Hematopoietic multipotent progenitor cell treated with erythropoietin and hydrocortisone succinate and interleukin-3 and kit ligand, for 15 days (in vitro differentiated cells): ENCODE measurements at places on chromosomes 16 and 17.

- DNase-seq = peak; percentile 74
These were observed 59.8 kb downstream of the NEUROD2 start for GRCh38 chr17:39547713-39548478.

DNA sequence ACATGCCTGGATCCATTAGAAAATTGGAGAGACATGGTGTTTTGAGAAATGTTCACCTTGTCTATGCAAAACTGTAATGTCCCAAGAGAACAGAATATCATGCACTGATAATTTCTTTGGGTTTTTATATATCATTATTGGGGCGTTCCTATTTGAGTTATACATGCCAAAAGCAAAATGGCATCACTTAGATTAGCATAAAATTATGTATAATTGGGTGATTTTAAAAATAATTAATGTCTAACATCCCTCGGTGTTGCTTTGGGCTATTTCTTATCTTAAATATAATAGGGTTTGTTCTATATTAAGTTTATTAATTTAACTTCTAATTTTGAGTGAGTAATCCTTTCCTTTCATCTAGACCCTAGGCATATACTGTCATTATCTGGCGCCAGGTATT, at the start of gene KRT28:
TSS of gene KRT28 (minus strand) at position 101 of the 400 bp plus-strand sequence. CDS start at position 35, 66 bp downstream.
- no peak for DNase-seq

DNA sequence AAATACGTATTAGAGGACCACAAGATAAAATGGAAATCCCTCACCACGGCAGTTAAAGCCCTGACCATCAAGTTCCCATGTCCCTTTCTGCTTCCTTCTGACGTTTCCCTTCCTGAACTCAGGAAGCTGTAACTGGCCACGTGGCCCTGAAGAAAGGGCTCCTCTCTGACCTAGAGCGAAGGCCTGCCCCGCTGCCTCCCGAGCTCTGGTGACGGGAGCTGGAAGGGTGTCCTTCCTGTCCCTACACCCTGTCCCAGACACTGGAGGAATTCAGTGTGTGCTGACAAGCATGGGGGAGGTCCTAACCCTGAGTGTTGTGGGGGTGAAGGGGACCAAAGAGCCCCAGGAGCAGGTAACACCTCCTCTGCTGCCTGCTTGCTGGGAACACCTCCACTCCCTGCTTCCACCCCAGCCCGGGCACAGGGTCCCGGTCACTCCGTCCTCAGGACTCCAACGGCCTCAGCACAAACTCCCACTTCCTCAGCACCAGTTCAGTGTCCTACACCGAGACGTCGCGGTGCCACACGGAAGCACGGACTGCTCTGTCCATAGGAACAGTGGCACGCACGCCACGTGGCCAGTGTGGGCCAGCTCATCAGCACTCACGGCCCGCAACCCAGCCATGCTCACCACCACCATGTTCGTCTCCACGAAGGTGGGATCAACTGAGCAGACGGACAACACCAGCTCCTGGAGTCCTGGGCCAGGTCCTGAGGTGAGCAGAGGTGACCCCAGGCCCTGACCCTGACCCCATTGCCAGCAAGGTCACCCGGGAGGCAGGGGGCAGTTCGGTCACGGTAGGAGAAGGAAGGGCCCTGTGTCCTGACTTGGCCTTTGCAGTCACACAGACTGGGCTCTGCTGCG, 16.9 kb downstream of the TMEM235 start:
- no peak for DNase-seq

DNA sequence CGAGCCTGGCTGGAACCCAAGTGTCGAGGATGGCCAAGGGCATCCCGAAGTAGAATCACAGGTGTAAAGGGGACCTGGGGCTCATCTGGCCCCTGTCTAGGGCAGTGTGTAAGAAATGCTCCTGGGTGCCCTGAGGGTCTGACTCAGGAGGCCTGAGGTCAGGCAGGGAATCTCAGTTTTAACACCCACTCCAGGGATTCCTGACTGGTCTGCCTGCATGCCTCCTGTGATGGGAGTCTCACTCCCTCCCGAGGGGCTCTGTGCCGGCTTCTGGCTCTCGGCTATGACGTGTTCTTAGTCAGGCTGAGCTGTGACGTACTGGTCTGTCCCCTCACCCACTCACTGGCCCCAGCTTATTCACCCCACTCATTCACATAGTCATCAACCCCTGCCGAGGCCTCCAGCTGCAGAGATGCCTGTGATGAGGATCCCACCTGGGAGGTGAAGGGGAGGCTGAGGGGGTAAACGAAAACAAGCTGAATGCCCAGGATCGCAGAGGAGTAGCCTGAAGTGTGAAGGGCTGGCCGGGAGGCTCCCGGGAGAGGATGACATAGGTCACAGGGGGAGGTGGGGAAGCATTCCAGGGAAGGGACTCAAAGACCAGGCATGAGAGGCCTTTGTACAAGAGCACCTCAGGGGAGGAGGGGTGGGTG, 23.8 kb downstream of the FAM83G start:
- DNase-seq = no peak

- DNase-seq = no peak
These were observed 985 bp upstream of the FZD2 start for GRCh38 chr17:44556166-44556831.

DNA sequence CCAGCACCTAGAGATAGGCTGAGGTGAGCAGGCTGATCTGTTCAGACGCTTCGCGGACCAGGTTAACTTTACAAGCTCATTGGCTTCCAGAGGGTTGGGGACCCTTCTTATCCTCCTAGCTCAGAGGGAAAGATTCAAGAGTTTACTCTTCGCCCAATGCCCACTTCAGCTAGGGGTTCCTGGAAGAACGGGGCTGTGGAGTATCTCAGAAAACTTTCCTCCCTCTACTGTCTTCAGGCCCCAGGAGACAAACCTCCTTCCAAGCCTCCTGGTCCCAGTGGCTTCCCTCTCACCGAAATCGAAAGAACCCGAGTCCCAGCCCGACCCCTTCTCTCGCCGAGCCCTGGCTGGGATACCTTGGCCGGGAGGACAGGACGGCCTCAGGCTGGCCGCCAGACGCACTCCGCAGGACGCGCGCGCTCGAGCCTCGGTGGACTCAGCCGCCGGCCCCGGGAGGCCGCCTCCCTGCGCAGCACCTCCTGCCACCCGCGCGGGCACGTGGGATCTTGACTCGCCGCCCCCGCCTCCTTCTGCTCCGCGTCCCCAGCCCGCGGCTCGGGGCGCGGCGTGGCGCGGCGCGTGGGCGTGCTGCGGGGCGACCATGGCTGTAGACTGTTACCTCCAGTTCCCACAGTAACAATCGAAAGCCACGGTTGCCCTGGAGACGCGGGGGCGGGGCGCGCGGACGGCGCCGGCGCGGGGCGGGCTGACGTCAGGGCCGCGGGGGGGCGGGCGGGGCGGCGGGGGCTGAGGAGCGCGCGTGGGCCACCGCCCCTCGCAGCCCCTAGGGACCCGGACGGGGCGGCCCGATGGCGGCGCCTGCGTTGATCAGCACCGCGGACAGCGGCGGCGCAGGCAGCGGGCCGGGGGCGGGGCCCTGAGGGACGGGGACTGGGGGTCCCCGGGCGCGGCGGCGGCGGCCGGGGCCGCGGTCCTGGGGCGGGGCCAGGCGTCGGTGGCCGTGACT, 5.3 kb upstream of the HIC1 start:
- DNase-seq = peak; percentile 87

- DNase-seq = no peak
These were observed 65.3 kb downstream of the SPECC1 start for GRCh38 chr17:20074489-20074888.

- no peak for DNase-seq
These were observed 29.1 kb downstream of the TMEM100 start for GRCh38 chr17:55693254-55694216.

- DNase-seq = peak; percentile 59
These were observed 396 bp downstream of the NFE2L1 start for GRCh38 chr17:48048384-48049126.

GRCh38 chr17:70687421-70687820, 518.1 kb downstream of the KCNJ2 start:
- DNase-seq = no peak

GRCh38 chr16:73025151-73025855, 22.6 kb downstream of the ZFHX3 start:
- DNase-seq = no peak

DNA sequence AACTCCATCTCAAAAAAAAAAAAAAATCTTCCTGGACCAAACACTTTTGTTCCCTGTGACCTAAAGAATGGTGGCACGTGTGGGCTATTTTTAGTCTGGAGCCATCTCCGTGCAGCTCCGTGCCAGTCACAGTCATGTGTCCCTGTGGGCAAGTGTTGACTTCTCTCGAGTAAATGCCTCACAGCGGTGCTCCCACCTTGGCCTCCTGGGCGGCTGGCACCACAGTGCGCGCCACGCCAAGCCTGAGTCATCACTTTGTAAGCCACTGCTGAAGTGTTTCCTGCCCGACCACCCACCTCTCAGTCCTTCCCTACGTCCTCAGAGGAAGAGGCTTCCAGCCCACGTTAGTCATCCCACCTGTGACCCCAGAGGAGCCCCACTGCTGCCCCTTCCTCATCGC, 10.9 kb upstream of the HEXD start:
- DNase-seq = no peak

DNA sequence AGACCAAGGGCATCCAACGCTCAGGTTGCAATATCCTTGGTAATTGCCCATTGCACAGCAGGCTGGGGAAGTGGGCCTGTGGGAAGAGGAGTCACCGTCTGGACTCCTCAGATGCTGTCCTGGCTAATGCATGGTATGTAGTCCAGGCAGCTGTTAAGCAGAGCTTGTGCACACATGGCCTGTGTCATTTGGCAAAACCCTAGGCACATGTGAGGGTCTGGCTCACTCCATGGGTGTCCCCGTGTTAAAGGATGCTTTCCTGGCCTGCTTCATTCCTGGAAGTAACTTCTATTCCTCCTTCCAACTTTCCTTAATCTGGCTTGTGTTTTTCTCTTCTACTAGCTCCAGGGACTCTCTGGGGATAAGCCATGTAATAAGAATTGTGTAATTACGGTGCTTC, 378.0 kb upstream of the CA10 start:
- DNase-seq = no peak
